ENCODE measurements at places on chromosomes 3 and 15.

- no peak for DNase-seq
Observed at GRCh38 chr3:43872901-43873300, 182.2 kb downstream of the ABHD5 start.

GRCh38 chr3:46413951-46414350 lies 6.9 kb downstream of the CCRL2 start:
- no peak for DNase-seq

DNA sequence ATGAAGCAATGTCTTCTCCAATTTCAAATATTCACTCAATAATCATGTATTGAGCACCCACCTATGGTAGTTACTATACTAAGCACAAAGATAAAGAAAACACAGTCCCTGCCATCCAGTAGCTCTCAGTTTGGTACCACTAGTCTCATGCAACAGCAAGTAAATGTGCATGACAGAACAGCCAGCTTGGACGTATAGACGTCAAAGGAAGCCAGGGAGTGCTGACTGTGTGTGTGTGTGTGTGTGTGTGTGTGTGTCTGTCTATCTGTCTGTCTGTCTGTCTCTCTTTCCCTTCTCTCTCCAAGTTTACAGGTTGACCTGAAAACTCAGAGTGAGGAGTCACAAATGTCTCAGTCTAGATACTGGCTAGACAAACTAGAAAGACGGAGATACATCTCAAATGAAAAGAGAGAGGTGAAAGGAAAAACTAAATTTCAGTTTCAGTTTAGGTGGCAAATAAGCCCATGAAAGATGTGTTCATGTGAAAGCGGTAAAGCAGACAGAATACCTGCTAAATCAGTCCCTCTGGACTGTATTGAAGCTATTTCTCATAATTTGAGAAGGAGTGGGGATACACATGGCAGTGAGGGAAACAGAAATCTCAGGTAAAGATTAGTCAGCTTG lies 141.1 kb upstream of the PTPRG start:
- no peak for DNase-seq

GRCh38 chr15:69467636-69468035 lies 15.0 kb downstream of the RPLP1 start:
- DNase-seq = no peak

- DNase-seq = no peak
Observed at GRCh38 chr3:137065381-137065780, 107.6 kb downstream of the IL20RB start.

DNA sequence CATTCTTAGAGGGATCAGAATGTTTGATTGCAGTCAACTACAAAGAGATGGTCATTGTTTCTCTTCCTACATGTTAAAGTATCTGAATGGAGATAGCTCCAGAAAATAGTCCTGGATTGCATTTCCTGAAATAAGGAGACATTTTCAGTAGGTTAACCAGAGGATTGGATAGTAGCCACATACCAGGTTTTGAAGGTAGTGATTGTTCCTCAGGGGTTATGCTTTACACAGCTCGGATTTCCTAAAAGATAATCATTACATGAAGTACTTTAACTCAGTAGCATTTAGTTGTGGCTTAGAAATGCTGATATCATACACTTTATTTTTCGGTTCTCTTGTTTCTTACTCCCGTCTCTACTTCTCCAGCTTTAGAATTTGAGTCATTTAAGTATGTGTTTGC lies 10.3 kb downstream of the DNAJB11 start:
- DNase-seq = no peak

GRCh38 chr3:10683106-10683505 lies 132.9 kb upstream of the SLC6A11 start:
- no peak for DNase-seq

- DNase-seq = no peak
Observed at GRCh38 chr3:50364573-50365079, 5.3 kb upstream of the TMEM115 start.

DNA sequence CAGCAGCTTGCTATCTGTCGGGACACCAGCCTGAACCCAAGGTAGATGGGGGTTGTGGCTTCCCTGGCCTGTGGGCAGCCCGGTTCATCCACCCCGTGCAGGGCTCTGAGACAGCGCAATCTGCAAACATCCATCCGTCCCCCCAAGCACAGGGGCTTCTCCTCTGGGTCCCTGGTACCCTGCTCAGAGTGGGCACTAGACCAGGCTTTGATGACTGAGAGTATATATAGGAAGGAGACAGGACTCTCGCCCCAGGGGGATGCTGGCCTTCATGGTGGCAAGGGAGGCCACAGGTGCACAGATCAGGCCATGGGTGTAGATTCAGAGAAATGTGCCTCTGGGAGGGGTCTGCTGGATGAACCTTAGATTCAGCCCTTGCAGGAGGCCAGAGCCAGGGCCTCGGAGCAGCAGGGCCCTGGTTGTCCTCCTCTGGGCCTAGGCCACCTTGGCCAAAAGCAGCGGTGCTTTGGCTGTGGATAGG lies 40.3 kb downstream of the CFAP100 start:
- no peak for DNase-seq

GRCh38 chr3:18766974-18767373 lies 341.8 kb upstream of the SATB1 start:
- no peak for DNase-seq

- no peak for DNase-seq
Observed at GRCh38 chr3:127800508-127800907, 21.8 kb downstream of the MGLL start.

DNA sequence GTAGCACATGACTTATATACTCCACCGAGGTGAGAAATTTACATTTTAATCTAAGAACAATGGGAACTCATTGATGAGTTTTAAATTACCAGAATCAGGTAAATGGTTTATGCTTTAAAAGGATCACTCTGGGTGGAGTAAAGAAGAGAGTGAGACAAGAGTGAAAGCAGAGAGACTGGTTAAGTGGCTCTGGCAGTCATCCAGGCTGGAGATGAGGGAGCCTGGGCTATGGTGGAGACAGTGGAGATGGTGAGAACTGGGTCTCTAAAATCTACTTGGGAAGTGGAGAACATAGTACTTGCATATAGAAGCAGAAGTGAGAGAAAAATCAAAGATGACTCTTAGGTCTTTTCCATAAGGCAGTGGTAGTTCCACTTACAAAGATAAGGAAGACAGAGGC lies 37.1 kb upstream of the SLC25A36 start:
- no peak for DNase-seq

DNA sequence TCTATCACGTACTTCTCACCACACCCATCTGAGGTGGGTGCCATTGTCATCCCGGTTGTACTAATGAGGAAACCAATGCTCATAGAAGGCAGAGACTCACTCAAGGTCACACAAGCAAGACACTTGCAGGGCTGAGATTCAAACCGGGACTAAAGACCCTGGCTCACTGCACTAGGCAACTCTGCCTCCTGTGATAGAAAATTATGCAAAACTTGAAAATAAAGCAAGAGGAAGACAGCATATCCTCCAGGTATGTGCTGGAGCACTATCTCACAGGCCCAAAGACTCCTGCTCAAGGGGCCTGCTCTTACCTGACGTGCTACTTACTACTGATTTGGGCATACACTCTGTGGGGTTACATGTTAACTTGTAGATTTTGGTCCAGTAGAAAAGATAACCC lies 25.6 kb downstream of the ANXA2 start:
- DNase-seq = no peak

DNA sequence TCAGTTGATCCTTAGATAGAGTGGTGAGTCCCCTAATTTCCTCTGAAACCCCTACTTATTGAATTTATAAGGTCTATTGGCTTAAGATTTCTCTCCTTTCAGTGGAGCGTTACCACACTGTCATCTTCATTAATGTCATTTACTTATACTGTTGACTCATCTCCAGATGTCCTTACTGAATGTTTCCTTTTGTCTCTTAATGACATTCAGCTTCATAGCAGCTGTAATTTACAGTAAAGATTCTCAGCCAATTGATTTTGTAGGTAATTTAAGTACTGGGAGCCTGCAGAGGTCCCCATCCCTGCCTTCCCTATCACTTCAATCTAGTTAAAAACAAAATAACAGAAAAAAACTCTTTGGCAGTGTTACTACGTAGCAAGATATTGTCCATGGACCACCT lies 18.8 kb downstream of the STX19 start:
- no peak for DNase-seq

DNA sequence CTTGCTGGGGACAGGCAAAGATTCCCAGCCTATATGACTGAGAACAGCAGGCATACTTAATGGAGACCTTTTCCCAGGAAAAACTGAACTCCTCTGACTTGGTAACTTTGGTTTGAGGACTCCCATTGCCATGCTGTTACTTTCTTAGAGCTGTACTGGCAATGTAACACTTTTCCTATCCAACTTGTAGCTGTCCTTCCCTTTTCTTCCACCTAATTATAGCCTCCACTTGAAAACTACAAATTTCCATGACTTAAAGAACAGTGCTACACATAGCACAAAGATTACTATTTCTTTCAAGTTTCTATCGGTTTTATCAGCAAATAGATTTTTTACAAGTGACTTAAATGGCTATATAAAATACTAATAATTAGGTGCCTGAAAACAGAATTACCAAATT lies 116.9 kb downstream of the GSK3B start:
- no peak for DNase-seq

- no peak for DNase-seq
Observed at GRCh38 chr3:144053121-144053520, 81.5 kb downstream of the DIPK2A start.

DNA sequence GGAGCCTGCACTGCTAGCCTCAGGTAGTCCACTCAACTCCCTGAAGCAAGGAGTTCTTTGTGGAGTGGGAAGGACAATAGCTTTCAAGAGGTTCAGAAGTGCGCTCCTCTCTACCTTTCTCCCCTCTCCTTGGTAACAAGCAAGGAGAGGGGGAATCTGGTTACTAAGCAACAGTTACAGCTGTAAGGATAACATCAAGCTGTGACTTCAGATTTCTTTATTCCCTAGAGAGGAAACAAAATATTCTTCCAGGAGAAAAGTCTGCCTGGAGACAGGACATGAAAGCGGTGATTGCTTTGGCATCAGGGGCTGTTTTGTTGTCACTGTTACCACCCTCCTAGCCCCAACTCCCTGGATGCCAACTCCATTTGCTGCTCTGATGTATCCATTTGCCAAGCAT lies 70.4 kb downstream of the TRANK1 start:
- DNase-seq = no peak

DNA sequence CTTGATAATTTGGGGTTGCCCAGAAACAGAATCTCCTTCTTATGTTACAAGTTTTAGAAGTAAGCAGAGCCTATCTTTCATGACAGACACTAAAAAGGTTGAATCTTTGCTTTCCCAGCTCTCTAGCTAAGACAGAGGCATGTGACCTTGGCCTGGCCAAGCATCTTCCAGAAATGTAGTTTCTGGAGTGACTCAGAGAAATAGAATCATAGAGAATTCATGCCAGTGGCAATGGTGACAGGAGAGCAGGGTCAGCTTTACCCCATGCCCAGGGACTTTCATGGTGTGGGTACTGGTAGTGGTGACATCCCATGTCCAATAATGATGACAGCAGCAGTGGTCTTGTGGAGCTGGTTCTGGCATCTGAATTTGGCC lies 4.0 kb upstream of the PARP6 start:
- DNase-seq = no peak

- DNase-seq = no peak
Observed at GRCh38 chr3:49563040-49563578, 8.8 kb downstream of the BSN start.

DNA sequence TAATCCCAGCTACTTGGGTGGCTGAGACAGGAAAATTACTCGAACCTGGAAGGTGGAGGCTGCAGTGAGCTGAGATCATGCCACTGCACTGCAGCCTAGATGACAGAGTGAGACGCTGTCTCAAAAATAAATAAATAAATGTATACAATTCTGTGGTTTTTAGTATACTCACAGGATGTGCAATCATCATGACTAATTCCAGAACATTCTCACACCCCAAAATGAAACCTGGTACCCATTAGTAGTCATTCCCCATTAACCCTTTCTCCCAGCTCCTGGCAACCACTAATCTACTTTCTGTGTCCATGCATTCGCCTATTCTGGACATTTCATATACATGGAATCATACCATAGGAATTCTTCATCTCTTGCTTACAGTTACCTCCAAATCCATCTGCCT lies 44.5 kb downstream of the LRRFIP2 start:
- no peak for DNase-seq

- DNase-seq = no peak
Observed at GRCh38 chr15:97174886-97175540, 785.5 kb upstream of the ARRDC4 start.

DNA sequence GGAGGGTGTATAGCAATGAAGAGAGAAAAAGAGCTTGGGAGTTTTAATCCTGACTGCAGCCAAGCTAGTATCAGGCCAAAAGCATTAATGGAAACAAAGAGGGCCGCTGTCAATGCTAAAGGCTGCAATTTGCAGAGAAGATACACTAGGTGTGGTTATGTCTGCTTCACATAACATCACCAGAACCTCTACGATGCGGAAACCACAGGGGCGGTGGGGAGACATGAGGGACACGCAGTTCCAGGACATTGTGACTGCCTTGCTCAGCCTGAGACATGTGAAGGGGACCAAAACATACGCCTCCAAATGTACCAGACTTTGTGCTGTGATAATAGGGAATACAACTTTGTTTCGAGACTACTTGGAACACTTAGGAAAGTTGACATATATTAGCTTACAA lies 88.4 kb downstream of the APBA2 start:
- no peak for DNase-seq

- DNase-seq = no peak
Observed at GRCh38 chr3:148077318-148077923, 620.3 kb upstream of the AGTR1 start.

- no peak for DNase-seq
Observed at GRCh38 chr3:175149675-175150074, 290.5 kb downstream of the NAALADL2 start.

Measured in activated CD4-positive, CD25-positive, alpha-beta regulatory T cell treated with anti-CD3 and anti-CD28 coated beads, Interleukin-2, amount 50 U/mL, for 16 hours (primary cell).